ENCODE measurements at places on chromosomes 2 and 18.

DNA sequence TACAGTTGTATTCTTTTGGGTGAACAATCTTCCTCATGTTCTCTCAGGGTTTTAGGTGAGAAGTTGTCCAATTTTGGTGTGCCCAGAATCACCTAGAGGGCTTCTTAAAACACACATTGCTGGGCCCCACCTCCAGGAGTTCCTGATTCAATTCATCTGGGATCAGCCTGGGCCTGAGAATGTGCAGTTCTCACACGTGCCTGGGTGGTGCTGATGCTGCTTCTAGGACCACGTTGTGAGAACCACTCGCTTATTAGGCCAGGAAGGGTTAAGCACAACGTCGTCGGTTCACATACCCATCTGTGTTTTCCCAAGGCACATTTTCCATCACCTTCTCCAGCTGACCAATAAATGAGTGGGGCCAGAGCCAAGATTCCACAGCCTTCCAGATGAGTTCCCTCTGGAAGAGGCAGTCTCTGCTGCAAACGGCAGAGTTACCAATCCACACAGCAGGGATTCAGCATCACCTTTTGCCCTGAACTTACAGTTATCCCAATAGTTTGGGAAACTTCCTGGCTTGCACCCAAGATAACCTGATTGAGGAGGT lies 277.7 kb upstream of the HNRNPA3 start:
- DNase-seq = no peak

DNA sequence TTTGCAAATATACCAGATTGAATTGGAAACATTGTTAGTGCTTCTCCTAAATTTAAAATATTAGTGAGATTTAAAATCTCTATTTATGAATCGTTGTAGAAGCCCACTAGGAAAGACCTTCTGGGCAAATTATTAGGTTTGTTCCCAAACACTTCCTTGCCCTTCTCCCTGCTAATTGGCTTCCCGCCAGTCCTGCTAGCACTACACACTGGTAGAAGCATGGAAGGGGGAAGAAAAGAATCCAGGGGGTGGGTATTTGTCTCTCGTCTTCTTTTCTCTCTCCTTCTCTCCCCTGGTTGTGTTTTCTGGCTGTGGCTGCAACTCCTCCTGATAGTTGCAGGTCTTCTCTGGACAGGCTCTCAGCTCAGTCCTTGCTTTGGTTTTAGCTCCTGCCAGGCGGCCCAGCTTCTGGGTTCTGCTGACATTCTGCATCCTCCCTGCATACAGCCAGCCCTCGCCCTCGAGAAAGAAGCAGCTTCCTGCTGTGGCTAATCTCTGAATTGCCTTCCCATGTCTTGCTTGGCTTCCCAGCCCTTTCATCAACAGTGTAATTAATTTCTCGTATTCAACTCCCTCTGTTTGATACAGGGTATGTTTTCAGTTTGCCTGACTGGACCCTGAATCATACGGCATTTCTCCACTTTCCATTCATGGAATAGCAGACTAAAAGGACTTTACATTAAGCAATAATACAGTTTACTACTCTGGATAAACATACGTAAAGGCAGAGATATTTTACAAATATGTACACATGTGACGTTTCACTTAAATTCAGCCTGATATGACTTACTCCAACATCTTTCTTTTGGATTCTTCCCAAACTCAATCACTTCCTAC lies 6.9 kb upstream of the PARD3B start:
- peak; percentile 29 for DNase-seq

DNA sequence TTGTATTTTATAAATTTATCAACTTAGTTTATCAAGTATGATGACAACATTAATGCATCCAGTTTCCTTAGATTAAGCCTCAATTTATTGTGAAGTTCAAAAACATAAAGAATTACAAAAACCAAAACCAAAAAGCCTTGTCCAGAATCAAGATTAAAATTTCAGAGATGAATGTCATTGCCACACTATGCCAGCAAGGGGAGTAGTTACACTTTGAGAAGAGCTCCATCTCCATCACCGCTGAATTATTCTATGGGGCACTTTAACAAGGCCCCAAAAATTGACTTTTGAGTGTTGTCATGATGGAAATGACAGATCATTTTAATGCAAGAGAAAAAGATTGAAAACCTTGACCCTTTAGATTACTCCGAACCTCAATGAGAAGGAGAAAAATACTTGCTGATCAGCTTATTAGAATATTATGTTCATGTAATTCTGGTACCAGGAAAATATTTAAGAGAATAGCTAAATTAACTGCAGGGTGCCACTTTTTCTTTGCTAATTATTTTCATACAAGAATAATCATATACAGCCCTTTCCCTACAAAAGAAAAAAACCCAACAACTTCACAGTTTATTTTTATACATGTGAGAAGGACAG lies 152.5 kb upstream of the AQP4 start:
- DNase-seq = no peak

GRCh38 chr2:126467367-126468054 lies 188.4 kb upstream of the GYPC start:
- DNase-seq = no peak

DNA sequence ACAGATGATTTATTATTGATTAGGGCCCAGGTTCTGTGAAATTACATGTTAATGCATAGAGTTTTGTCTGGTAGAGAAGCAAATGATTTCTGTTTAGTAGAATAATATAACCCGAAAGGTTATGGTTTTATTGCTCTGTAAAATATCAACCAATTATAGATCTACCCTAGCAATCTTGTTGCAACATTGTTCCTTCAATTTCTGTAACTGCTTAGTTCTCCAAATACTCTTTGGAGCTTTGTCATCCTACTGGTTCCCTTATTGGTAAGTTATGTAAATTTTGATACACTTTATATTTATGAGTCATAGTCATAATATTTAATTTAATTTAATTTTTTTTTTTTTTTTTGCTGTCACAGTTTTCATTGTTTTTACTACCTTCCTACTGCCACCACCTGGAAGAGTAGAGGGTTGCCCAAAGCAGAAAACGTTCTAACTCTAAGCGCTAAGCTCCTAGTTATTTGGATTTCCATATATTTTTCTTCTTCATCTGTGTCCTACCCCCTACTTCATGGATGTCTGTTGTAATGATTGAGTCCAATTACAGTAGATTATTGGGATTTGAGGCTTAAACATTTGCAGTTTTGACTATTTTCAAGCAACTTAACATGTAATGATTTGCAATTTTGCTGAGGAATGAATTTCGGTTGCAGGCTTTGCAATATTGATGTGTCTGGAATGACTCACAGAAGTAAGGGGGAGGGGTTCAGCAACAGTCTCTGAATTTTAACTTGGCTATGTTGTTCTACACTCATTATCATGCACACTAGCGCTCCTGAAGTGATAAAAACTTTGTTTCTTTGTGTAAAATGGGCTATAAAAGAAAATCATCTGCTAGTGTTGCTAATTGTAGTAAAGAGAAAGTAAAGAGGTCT lies 51.1 kb downstream of the NABP1 start:
- DNase-seq = no peak

- DNase-seq = no peak
These were observed 229.2 kb downstream of the GLI2 start for GRCh38 chr2:120964819-120965218.

GRCh38 chr2:108983610-108984009 lies 5.4 kb downstream of the EDAR start:
- no peak for DNase-seq

DNA sequence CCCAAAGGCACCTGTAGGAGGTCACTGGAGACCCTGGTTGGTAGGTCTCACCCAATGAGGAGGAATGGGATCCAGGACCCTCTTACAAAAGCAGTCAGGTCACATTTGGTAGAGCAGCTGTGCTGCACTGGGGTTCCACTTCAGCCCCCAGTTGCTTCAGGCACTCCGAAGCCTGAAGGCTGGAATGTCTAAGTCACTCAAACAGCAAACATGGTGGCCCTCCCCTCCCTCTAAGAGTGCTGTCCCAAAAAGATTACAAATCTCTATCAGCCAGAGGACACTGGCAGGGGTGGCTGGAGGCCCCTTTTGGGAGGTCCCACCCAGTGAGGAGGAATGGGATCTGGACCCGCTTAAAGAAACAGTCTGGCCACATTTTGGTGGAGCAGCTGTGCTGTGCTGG lies 17.7 kb downstream of the MSTN start:
- no peak for DNase-seq

GRCh38 chr2:218193701-218194100 lies 23.3 kb upstream of the ARPC2 start:
- DNase-seq = no peak

DNA sequence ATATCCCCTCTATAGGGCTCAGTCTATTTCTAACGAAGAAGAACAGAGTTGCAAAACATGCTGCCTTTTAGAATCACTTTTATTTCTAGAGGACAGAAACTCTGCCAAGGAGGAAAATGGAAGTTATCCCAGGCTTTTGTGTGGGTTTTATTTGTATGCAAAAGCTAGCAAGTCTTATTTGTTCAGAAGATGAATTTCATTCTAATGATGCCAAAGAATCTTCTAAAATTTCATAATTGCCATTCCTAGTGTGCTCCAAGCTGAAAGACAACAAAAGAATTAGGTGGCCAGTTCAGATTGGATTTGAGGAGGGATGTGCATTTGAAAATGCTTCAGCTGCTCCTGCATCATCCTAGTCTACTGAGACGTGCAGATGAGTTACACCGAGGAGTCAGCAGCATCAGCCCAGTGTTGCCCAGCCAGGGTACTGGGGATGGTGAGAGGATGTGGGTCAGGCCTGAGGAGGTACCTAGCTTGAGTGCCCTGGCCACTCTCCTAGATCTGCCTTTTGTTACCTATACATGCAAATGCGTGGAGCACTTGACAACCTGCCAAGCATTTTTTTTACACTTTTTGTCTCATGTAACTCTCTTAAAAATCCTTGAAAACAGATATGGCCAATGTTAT lies 80.1 kb downstream of the KCNS3 start:
- DNase-seq = no peak

- no peak for DNase-seq
These were observed 110.1 kb upstream of the FBXO11 start for GRCh38 chr2:48016225-48017019.

DNA sequence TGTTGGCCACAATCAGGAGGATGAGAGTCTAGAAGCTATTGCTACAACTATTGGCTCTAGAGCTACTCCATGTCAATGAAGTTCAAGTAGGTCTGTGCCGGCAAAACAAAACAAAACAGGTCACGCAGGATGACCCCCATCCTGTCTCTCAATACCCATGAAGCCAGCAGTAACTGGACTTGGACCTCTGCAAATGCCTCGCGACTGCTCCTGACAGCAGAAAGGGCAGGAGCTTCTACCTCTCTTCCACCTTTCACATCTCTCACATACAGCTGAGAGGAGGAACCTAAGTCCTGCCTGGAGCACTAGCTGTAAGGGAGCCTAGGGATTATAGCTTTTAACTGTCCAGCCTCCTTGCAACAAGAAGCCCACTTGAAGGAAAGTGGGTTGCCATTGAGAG lies 16.0 kb downstream of the PRKAG3 start:
- DNase-seq = no peak

DNA sequence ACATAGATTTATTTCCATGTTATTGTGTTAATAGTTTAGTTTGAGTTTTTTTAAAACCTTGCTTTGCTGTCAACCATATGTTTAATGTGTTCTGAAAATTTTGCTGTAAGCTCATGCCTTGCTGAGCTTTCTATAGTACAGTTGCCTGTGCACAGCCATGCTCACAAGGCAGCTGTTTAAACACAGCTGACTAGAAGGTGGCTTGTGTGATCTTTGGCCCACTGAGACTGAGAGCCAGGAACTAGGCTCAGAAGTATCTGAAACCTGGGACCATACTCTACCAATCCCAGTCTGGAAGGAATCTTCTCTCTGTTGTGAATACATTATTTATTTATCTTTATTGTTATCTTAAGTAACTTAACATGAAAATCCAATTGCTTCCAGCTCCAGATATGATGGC lies 350.5 kb downstream of the KIAA1328 start:
- no peak for DNase-seq

DNA sequence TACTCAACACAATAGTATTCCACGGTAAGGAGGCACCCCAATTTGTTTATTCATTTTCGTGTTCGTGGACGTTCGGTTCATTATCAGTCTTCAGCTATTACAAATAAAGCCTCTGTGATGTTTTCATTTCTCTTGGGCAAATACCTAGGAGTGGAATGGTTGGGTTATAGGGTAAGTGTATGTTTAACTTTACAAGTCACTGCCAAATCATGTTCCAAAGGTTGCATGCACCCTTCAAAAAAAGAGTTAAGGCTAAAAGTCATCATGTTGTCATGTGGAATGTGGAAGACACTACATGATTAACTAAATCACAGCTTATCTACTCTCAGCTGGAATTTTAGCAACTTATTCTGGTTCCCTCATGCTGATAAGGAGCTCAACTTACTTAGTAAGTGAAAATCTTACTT lies 15.8 kb downstream of the INO80C start:
- DNase-seq = no peak

DNA sequence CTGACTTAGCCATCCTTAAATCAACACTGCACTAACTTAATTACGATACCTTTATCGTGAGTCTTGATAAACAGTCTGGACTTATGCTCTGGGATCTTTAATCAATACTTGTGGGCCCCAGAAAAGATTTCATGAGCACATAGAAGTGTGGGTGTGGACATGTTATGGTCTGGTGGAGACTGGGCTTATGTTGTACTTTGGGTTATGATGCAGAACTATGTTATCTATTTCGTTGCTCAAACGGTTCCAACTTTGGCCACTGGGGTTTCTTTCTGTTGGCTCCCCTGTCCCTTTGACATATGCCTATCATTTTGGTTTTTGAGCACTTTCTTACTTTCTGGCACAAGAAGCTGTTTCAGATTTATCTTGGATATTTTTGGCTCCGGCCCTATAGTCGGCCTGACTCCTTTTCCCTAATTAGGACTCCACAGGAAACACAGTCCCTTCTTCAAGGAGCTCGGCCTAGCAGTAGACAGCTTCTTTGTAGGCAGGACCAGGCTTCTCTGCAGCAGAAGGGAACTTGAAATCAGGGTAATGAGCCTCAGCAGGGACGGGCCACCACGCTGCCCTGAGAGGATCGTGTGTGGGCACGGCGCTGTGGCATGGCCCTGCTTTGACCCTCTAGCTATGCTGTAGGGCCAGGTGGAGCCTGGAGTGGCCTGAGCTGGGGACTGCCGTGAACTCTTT lies 54.6 kb upstream of the TXNDC2 start:
- DNase-seq = peak; percentile 19

GRCh38 chr2:205613970-205614559 lies 68.2 kb upstream of the NRP2 start:
- no peak for DNase-seq

DNA sequence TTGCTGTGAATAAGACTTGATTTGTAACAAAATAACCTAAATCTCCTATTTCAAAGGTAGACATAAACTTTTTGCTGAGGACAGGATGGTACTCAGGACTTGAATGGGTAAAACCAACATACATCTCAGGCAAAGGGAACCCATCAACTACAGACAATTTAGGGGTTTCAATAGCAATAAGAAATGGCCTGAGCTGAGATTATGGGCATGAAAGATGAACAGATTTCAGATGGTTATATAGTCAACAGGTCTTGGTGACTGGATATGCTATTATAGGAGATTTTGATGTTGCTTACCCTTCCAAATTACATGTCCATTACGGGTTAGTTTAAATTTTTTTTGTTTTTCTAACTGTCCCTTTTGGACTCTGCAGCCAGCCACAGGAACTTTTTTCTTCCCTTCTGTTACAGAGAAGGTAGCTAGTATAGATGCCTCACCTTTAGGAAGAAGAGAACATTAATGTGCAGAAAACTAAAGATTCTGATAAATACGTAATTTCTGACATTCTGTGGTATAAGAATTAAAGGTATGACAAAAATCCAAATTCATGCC lies 4.6 kb downstream of the RPS27A start:
- no peak for DNase-seq

GRCh38 chr2:239291475-239292350 lies 109.1 kb downstream of the HDAC4 start:
- DNase-seq = no peak
